D721Med (cell line): ENCODE measurements at places on chromosomes 6 and 20.
A peak's percentile ranks its signal among the peaks of the same experiment; 100 is the strongest.

GRCh38 chr20:56373942-56374341 lies 15.2 kb downstream of the FAM210B start:
- DNase-seq: no peak

GRCh38 chr6:155193526-155193925 lies 70.3 kb upstream of the CLDN20 start:
- DNase-seq: no peak

DNA sequence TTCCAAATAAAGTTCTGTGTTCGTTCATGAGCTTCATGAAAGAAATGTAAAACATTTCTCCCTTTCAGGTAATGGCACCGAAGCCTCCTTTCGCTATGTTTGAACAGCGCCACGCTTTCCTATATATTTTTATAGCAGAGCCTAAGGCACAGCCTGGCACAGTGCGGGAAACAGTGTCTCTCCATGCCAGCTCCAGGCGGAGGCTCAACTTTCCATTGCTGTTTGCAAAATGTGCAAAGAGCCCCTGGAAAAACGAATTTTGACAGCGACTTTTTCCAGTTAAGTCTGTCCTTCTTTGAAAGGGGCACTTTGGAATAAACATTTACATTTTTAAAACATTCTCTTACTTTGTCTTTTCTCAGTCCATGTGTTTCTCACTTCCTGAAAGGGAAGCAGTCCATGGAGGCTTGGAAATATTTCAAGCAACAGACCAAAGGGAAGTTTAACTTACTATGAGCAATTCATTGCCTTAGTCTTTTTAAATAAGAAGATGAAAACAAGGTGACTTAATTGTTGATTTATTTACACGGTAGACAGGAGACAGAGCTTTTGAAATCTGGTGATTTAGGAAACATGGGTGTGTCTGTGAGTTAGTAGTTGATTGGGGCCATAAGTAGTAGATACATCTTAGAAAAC lies 769 bp downstream of the CCN6 start:
- no peak for DNase-seq

GRCh38 chr20:4951299-4951698 lies 50.0 kb downstream of the SLC23A2 start:
- no peak for DNase-seq

DNA sequence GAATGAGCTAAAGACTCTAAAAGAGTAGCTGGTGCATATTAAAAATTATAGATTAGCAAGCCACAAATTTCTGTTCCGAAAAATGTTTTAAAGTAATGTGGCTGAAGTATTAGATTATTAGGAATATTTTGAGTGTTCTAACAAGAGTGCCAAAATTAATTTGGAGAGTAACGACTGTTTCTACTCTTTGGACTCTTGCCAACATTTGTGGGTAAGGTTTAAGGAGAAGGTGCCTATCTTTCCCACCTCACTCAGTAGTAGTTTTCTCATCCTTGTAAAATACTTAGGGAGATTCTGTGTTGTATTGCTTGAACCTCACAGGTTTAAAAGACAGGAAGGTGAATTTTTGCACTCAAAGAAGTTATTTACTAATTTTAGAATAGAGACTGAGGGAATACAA lies 5.0 kb downstream of the HSF2 start:
- DNase-seq: no peak

DNA sequence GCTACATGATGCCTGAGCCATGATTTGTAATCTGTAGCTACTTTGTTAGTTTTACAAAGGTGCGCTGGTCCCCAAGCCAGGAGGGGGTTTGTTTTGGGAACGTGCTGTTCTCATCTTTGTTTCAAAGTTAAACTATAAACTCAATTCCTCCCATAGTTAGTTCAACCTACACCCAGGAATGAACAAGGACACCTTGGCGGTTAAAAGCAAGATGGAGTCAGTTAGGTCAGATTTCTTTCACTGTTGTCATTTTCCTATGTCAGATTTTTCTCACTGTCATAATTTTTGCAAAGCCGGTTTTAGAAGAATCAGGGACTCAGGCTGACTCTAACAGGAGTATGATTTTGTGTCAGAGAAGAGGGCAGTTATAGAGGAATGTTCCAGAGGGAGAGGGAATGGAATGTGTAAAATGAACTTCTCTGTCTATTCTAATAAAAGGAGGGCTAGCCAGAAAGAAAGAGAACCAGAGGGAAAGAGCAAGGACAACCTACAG lies 2.3 kb upstream of the GMPR start:
- DNase-seq: no peak

- no peak for DNase-seq
Observed at GRCh38 chr6:108570517-108570916, 9.8 kb downstream of the FOXO3 start.

DNA sequence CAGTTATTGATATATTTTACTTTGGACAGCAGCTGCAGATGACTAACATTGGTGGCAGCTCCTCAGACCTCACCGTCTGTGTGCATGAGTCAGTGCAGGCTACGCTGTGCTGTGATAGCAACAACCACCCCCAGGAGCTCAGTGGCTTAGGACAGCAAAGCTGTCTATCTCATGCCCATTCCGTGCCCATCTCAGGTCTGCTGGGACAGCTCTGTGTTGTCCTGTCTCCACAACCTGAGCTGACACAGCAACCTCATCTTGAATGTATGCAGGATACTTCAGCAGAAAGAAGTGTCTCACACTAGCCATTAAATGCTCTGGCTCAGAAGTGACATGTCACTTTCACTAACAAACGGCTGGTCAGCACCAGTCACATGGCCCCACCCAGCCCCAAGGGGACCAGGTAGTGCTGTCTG lies 47.7 kb downstream of the BANF2 start:
- no peak for DNase-seq

DNA sequence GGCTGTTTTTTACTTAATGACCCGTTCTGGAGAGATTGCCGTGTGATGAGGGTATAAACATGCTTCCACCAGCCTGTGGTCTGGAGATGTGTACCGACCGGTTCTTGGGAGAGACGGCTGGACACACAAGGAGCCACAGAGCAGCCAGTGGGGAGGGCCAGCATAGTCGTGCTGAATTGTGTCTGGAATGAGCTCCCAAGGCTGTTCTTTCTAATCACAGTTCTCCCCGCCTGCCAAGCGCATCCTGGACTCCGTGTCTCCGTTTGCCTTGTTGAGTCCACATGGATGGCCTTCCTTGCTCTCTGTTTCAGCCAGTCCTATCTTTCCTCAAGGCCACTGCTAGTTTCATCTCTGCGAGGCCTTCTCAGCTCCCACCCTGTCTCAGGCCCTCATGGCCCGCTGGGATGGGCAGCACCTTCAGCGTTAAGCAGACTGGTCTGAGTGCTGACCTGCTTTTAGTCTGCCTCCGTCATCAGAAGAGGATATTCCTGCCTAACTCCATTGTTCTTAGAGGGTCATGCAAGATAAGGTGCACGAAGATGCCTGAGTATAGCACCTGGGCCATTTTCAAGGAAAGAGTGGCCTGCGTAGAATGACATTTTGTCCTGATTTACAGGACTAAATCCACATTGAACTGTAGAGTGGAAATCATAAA lies 20.6 kb downstream of the MANBAL start:
- DNase-seq: no peak

- no peak for DNase-seq
Observed at GRCh38 chr6:21331235-21331634, 262.3 kb upstream of the SOX4 start.

- no peak for DNase-seq
Observed at GRCh38 chr6:133540361-133540760, 299.2 kb downstream of the EYA4 start.

GRCh38 chr6:41093729-41094128 lies 21.0 kb downstream of the NFYA start:
- no peak for DNase-seq

DNA sequence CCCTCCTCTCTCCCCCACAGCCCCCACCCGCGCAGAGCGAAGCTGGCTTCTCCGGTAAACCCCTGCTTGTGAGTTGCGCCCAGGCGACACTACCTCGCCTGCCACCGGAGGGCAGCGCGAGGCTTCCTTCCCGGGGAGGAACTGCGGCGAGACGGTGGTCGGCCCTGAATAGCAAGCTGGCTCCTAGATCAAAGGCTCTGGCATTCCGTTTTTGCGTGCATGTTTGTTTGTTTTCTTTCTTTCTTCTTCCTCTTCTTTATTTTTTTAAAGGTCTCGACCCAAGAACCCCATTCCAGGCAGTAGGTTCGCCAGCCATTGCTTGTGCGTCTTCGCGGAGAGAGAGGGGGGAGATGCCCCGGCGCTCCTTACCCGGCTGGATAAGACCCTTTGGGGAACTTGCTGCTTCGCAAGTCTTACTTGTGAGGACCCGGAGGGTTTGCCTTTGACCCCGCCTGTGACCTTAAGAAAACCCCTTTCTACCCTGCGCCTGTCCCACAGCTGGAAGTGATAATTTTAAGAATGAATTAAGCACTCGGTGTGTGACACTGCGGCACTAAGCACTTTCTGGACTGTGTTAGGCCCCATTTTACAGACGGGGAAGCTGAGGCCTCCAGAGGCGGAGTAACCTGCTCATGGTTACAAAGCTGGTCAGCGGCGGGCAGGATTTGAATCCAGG lies 92.7 kb upstream of the SIRPA start:
- DNase-seq: no peak

DNA sequence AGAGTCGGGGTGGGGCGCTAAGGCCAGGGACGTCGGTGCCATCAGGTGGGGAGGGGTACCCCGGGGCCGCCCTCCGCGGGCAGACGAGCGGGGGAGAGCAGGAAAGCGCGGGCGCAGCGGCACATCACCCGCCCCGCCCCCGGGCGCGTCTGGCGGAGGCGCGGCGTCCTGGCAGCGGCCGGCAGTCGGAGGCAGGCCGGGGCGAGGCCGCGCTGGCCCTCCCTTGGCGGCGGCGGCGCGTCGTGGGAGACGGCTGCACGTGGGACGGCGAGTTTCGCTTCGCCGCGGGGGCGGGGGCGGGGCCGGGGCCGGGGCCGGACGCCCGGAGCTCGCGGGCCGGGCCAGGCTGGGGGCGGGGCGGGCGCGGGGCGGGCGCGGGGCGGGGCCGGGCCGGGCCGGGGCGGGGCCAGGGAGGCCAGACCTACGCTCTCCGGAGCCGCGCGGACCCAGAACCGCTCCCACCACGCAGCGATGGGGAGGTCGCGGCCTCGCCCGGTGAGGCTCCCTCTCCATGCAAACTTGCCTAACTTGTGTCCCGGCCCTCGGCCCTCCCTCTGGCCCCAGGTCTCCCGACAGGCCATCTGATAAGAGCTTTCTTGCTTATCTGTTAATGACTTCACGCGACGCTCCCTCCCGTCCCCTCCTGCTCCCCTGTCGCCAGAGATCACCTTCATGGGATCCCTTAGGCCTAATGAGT lies 12.5 kb downstream of the ITPR3 start:
- DNase-seq: peak; percentile 48

GRCh38 chr6:93036835-93037234 lies 382.5 kb downstream of the EPHA7 start:
- DNase-seq: no peak

- DNase-seq: no peak
Observed at GRCh38 chr6:89298680-89299465, 16.2 kb downstream of the GABRR2 start.

- no peak for DNase-seq
Observed at GRCh38 chr20:58173930-58174707, 54.3 kb downstream of the ANKRD60 start.

DNA sequence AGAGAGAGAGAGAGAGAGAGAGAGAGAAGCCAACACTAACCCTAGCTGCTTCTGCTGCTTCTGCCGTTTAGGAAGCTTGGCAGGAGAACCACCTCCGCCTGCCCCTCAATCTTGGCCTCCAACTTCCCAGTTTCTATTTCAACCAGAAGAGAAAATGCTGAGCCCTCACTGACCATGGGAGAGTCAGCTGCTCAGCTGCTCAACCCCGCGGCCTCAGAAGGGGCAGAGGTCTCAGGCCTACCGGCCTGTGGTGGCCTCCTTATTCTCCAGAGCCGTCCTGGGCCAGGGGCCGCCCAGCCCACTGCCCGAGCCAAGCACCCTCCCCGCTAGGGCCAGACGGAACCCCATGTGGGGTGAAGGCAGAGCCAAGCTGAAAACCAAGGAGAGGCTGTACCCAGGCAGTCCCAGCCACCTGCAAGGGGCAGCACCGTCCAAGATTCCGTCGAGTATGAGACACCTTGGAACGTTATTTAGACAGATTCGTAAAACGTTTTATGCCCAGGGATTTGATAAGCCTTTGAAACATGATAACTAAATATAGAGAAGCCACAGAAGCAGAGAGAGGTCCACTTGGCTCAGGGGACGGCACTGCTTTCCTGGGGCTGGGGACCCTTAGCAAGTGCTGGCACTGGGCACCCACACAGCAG lies 116.6 kb downstream of the DLL1 start:
- DNase-seq: no peak

GRCh38 chr6:26485112-26485780 lies 14.9 kb upstream of the BTN1A1 start:
- DNase-seq: no peak

- no peak for DNase-seq
Observed at GRCh38 chr20:64069209-64069613, 6.2 kb downstream of the TCEA2 start.

GRCh38 chr20:23019403-23019802 lies 15.7 kb upstream of the SSTR4 start:
- DNase-seq: no peak

- no peak for DNase-seq
Observed at GRCh38 chr20:57392512-57393271, 1.5 kb downstream of the RBM38 start.
